T-helper 17 cell (primary cell): ENCODE measurements at places on chromosomes 13 and 19. TPM values are rescaled to one million over a fixed set of nuclear protein-coding genes. Genes with fewer than 3 reads are reported as not detected.

The SLC17A7 gene
- not detected for total RNA-seq

The FGF21 gene
- total RNA-seq: not detected

The CD33 gene
- total RNA-seq: 2.4 TPM

The BICRA gene
- 32.1 TPM for total RNA-seq

The ZNF577 gene
- 8.3 TPM for total RNA-seq

The C19orf81 gene
- total RNA-seq: not detected

The TEX29 gene
- not detected for total RNA-seq
